Adrenal gland (tissue), 19 donors: ENCODE measurements at places on chromosomes 1 and 21. TPM values are rescaled to one million over a fixed set of nuclear protein-coding genes. Genes with fewer than 3 reads are reported as not detected.
A peak's percentile ranks its signal among the peaks of the same experiment; 100 is the strongest.

FCER1G gene
- 5.5 TPM for total RNA-seq

FAM151A gene
- not detected for total RNA-seq

DNA sequence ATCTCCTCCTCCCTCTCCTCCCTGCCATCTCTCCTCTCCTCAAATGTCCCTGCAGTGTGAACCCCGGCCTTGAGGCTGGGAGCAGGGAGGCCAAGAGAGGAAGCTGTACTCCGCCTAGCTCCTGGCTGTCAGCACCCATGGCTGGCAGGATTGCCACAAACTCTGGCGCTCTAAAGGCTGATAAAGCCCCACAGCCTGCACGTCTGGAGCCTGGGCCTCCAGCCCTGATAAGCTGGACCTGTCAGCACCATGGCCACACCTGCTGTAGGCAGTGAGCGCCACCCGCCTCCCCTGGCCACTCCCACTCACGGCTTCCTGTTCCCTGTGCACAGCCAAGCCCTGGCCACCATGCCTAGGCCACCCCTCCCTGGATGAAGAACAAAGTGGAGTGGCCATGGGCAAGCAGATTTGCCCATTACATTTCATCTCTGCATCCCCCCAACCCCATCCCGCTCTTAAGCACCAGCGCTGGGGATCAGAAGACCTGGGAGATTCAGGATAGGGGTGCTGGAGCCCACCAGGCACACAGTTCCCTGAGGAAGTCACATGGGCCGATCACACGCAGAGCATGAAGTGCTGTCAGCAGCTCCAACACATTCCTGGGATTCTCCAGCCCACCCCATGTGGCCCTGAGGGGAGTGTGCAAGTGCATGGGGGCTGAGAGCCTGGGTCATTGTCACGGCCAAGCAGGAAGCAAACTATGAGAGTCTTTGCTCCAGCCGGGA lies 24.2 kb upstream of the NPPB start:
- peaks cover 7% of the 10 kb centered on the region for H3K4me1 ChIP-seq
- H3K4me3 ChIP-seq = no peak overlapping the region
- no peak overlapping the region for H3K27ac ChIP-seq
- peak; percentile 55 for DNase-seq
- H3K36me3 ChIP-seq = no peaks in the 10 kb centered on the region

DNA sequence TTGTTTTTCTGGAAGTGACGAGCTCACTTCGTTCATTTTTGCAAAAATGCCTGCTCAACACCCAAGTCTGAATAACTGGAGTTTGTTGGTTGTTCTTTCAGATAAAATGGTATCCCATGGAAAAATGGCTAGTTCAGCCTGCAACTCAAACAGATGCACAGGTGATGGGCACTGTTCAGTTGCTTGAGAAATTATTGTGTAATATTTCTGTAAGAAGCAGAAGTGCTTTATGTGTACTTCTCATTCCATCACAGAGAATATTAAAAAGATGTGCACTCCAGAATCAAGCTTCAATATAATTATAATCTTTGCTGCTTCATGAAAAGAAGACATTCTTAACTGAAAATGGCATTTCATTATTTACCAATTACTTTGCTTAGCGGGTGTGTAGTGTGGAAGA lies 9.1 kb downstream of the SYT2 start:
- H3K27ac ChIP-seq = no peak overlapping the region
- H3K4me3 ChIP-seq = no peak overlapping the region
- H3K4me1 ChIP-seq = no peaks in the 10 kb centered on the region
- peaks cover 41% of the 10 kb centered on the region for H3K27me3 ChIP-seq
- H3K36me3 ChIP-seq = no peaks in the 10 kb centered on the region
- DNase-seq = no peak

- DNase-seq = no peak
- no peak overlapping the region for H3K4me3 ChIP-seq
- no peaks in the 10 kb centered on the region for H3K36me3 ChIP-seq
- H3K27ac ChIP-seq = no peak overlapping the region
Observed at GRCh38 chr21:36780861-36781260, 81.9 kb downstream of the SIM2 start.

DNA sequence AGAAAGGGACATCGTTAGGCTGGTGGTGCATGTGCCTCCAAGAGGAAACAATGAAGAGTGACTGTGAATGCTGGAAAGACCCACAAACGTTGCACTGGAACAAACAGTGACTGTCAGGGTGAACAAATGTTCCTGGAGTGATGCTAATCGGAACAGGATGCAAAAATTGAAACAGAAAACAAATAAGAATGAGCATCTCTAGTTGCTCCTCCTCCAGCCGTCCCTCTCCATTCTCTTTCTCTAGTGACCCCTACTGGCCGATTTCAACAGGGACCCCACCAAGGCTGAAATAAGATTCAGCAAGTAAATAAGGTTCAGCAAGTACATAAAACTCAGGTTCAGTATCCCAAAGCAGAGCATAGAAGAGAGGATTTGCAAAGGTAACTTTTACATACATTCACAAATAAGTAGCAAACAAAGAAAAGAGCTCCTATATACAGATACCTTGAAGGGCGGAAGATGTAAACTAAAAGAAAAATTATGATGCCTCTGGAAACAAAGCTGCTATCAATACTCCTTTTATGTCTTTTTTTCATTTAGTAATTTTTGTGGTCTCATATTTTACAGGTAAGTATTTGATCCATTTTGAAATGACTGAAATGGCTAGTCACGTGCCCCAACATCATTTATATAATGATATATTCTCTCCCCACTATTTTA lies 836.1 kb upstream of the ADAMTS5 start:
- no peaks in the 10 kb centered on the region for H3K4me1 ChIP-seq
- no peak overlapping the region for H3K27ac ChIP-seq
- no peaks in the 10 kb centered on the region for H3K36me3 ChIP-seq
- no peaks in the 10 kb centered on the region for H3K27me3 ChIP-seq
